Fibroblast of mammary gland (primary cell): ENCODE measurements at places on chromosomes 5 and 9.
A peak's percentile ranks its signal among the peaks of the same experiment; 100 is the strongest.

GRCh38 chr9:100714372-100715099, 136.7 kb downstream of the CAVIN4 start:
- peak; percentile 49 for DNase-seq

DNA sequence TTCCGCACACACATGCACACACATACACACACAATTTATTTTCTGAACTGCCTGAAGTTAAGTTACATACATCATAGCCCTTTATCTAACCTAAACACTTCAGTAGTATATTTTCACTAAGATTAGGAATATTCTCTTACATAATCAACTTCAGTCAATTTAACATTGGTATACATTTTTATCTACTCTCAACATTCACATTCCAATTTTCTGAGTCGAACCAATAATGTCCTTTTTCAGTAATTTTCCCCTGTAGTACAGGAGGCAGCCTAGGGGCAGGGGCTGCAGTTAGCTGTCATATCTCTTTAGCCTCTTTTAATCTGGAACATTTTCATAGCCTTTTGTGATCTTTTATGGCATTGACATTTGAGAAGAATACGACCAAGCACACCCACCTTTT, 150.1 kb downstream of the DAB2IP start:
- no peak for DNase-seq

- DNase-seq: peak; percentile 70
Measured at GRCh38 chr5:108720391-108720790, 27.3 kb upstream of the FER start.

- peak; percentile 32 for DNase-seq
Measured at GRCh38 chr9:16627521-16627920, 242.9 kb downstream of the BNC2 start.

DNA sequence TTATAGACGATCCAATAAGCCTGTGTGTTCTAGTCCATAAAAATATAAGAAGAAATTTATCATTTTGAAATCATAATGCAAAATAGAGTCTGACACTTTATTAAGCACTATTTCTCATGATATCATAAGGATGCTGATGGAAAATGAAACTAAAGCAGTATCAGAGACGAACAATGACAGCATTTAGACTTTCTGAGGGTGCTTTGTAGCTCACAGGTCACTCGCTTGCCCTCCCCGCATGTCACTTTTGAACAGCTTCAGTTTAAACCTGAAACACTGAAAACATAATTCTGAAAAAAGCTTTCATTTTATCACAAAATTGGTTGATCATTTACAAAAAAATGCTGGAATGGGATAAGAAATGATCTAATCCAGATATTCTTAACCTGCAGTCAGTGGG, 247.1 kb downstream of the EBF1 start:
- no peak for DNase-seq

- no peak for DNase-seq
Measured at GRCh38 chr5:136750224-136750862, 385.0 kb upstream of the TRPC7 start.

- no peak for DNase-seq
Measured at GRCh38 chr9:36146651-36147050, 10.1 kb downstream of the GLIPR2 start.

DNA sequence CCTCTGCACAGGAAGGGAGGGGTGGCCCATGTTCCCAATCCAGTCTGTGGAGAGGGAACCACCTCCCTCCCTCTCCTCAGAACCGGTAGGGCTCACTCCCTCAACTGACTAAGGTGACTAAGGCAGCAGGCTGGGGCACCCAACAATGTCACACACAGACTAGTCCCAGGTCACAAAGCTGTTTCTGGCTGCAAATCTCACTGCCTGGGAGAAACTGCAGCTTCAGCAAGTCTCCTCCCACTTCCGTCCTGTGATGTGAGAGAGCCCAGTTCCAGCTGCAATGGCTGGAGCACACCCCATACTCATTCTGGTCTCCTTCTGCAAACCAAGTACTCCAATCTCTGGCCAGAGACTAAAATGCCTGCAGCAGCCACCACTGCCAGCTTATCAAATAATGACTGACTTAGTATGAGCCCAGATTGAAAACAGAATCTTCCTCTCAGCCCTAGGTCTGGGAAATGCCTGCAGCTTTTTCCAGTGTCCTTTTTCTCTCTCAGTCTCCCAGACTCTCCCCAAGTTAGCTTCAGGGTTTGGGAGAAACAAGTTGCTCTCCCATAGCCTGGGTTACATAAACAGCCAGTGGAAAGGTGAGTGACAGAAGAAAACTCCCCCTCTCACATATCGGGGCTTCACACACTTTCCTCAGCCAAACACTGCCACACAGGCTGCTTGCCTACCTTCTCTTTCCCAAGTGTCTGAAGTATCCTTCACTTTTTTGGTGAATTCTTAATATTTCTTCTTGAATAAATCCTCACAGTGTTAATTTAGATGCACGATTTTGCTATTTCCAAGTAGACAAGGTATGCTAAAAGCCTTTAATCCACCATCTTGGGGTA, 247.4 kb upstream of the RASA1 start:
- DNase-seq: peak; percentile 15

- peak; percentile 97 for DNase-seq
Measured at GRCh38 chr5:107542428-107542827, 128.3 kb downstream of the EFNA5 start.

- DNase-seq: no peak
Measured at GRCh38 chr5:28249771-28250415, 1211.5 kb upstream of the CDH9 start.

GRCh38 chr5:159826351-159827214, 89.7 kb upstream of the ADRA1B start:
- DNase-seq: peak; percentile 82

GRCh38 chr9:110828264-110828663, 159.7 kb downstream of the MUSK start:
- DNase-seq: peak; percentile 77

DNA sequence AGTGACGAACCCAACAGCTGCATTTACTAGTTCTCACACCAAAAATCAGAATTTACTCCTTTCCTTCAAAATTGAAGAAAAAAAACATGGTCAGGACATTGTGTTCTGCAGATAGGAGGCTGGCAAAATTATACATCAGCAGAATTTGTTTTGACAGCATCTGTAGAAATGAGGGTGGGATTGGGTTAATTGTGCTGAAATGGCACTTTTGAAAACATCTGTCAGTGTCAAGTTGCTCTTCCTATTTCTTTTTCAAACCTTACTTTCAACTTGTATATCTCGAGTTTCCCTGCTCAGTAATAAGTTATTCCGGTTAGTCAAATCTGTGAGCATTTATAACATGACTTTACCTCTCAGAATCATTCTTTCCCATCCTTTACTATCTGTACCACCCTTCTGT, 19.8 kb downstream of the WDR36 start:
- no peak for DNase-seq

DNA sequence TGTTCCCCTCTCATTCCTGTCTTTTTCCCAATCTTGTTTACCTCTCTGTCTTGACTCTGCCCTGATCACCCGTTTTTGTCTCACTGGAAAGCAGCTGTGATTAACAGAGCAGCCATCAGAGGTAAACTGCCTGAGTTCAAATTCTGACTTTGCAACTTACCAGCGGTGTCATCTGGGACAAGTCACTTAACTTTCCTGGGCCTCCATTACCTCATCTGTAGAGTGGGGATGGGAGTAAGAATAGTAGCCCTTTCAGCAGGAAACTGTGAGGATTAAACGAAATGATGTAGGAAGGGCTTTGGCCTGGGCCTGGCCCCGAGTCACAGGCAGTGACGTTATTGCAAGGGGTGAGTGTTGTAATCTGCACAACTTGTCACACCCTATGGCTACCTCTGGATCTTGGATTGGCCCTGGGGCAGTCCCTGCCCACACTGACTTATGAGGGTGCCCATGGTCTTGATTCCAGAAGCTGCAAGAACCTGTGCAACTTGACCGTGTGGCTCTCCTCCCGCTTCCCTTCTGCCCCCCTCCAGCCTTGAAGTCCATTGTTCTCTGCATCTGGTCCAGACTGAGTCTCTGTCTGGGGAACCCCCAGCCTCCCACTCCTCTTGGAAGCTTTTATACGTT, 657 bp upstream of the PCDH12 start:
- DNase-seq: peak; percentile 57

DNA sequence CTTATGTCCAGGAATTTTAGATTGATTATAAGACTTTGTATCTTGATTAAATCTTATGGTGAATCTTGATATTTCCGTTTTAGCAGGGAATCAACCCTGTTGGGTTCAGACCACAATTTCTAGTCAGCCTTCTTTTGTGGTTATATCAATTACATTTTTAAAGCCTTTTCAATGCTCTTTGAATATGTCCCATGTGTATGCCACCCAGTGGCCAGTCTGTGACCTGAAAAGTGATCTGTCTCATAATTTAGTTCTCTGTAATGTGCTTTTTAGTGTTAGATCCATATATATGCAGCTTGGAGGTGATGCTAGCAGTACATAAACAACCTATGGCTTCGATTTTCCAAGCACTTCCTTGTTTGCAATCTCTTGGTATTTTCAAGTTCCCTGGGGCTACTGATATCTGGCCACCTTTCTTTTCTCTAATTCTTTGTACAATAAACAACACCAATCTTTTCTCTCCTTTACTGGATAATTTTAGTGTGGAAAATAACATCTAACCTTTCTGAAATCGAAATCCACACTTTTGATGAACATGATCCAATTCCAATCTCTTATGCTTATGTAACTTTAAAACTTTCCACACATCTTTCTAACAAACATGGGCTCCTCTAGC, 28.8 kb downstream of the PDE8B start:
- DNase-seq: peak; percentile 26
